Fibroblast of mammary gland (primary cell): ENCODE measurements at places on chromosomes 7 and 10.
A peak's percentile ranks its signal among the peaks of the same experiment; 100 is the strongest.

DNA sequence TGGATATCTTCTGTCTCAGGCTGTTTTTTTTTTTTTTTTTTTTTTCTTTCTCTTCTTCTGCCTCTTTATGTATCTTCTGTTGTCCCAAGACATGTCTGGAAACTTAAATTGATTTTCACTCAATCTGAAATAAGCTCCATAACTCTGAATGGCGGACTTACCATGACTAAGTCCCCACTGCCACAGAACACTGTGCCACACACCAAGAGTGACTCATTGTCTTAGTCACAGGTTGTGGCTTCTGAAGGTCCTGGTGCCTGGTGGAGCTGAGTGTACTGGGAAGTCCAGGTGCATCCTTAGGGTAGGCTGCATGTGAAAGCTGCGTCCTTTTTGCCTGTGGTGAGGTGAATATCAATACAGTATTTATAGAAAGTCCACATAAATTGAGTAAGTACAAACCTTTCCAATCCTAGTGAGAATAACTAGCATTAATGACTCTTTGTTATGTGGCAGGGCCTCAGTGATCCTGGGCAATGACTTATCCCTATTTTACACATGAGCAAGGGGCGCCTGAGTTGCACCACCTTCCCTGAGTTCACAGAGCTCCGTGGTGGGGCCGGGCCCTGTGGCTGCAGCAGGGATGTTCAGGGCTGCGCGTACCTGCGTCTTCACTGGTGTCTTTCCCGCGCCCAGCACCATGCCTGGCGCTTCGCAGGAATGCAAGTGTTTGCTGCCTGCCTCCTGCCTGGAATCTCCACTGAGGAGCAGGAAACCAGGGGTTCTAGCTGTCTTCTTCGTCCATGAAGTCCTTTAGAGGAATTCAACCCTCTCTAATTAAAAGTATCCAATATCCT, 4.3 kb downstream of the PFKP start:
- peak; percentile 93 for DNase-seq

GRCh38 chr10:761376-761775, 71.9 kb upstream of the DIP2C start:
- no peak for DNase-seq

DNA sequence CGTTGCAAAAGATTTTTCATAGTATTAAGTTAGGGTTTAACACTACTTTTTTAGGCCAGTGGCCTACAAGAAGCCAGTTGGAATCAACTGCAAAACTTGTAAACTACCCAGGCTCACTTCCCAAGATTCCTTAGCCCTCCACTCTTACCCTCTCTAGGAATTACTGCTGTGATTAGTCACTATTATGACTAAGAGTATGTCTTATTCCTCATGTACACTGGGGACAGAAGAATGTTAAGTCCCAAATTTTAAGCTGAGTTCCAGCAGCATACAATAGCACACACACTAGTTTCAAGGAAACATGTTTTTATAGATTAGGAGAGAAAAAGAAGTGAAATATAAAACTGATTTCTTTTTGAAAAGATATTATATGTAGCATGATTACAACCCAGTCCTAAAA, 42.8 kb downstream of the FBXL13 start:
- peak; percentile 6 for DNase-seq

DNA sequence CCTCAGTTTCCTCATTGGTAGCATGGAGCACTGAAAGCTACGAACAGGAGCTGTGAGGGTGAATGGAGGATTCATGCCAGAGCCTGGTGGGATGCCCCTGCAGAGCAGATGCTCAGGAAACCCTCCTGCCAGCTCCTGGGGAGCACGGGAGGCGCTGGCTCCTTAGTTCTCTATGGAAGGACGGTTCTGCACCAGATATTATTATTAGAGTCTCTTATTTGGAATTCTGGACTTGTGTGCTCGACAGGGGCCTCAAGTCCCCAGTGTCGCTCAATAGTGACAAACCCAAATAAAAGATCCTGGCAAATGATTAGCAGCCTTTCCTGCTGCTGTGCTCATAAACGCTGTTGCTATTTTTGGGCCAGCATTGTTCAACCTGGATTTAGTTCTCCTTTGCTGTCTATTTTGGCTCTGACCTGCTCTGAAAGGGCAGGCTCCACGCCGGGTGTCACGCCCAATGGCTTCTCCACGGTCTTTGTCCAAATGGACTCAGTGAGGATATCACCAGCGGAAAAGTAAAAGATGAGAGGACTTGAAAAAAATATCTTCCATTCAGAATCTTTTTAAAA, 23.0 kb upstream of the KLF6 start:
- no peak for DNase-seq

GRCh38 chr7:13159467-13160184, 472.2 kb downstream of the ARL4A start:
- no peak for DNase-seq

DNA sequence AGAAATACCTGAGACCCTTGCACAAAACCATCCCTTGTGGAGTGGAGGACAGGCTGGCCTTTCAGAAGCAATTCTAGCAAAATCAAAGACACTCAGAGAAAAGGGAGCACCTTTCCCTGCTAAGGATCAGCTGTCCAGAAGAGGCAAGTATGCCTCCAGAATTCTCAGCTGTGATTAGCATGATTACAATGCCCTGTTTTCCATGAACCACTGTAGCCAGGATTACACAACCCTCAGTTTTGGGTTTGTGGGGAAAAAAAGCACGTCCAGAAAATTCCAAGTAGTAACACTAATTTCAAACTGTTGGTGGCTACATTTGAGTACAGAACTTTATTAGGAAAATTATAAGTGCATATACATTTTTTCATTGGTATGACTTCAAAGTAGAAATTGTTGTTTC, 15.0 kb downstream of the CXCL12 start:
- peak; percentile 30 for DNase-seq

DNA sequence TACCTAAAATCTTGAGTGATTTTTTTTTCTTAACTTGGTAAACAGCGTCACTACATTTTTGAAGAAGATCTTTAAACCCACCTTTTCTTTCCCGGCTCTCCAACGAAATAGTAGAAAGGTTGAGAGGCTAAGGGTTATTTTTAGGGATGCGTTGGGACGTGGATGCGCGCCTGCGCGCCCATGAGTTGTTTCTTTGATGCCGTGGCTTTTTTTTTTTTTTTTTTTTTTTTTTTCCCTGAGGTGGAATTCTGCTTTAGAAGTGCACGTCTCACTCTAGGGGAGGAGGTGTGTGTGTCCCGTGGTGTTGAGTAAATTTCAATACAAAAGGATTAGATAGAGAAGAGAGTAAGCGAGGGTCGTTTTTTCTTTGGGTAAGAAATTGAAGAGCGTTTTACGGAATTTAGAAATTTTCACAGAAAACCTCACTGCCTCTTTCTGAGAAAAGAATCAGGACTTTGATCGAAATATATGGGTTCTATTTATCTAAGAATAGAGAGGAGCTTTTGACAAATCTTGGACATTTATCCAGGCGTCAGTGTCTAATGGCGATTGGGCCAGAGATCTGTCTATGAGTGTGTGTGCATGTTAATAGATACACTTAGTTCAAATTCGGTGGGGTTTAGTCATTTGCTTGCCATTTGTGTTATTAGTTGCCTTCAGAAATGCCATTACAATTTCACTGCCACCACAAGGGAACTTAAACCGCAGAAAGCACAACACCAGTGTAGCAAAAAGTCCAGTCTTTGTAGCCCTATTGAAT, 1.2 kb upstream of the SP8 start:
- DNase-seq, result no peak

- DNase-seq, result peak; percentile 22
These were observed 32.4 kb downstream of the CCSER2 start for GRCh38 chr10:84360637-84361365.

DNA sequence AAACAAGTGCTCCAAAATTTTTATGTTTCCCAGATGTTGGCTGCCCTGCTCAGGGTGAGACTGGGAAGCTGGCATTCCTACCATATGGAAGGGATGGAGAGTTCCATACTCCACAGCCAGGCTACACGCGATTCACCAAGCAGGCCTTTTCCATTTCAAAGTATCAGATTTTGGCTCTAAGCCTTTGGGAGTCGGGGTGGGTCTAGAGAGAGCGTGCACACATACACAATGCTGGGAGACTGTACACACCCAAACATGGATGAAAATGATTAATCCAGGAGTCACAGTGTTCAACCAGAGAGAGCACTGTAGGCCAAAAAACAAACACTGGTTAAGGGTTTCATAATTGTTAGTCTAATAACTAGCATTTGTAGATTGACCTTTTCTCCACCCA, 295.0 kb downstream of the BICC1 start:
- DNase-seq, result peak; percentile 93

- DNase-seq, result no peak
These were observed 27.0 kb upstream of the FRAT2 start for GRCh38 chr10:97361537-97361901.

GRCh38 chr7:46321556-46322205, 400.6 kb upstream of the IGFBP3 start:
- peak; percentile 68 for DNase-seq

DNA sequence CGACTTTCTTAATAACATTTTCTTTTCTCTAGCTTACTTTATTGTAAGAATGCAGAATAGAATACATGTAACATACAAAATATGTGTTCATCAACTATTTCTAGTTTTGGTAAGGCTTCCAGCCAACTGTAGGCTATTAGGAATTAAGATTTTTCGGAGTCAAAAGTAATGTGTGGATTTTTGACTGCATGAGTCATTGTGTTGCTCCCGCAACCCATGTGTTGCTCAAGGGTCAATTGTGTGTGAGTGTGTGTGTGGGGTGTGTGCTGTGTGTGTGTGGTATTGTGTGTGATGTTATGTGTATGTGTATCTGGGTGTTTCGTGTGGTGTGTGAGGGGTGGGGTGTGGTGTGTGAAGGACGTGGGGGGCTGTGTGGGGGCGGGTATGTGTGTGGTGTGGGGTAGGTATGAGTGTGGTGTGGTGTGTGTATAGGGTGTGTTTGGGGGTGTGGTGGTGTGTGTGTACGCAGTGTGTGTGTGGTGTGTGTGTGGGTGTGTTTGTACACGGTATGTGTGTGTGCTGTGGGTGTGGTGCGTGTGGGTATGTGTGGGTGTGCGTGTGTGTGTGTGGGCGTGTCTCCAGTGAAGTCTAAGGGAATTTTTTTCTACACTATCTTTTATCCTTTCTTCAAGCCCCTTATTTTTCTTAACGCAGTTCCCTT, 60.5 kb downstream of the RSU1 start:
- peak; percentile 83 for DNase-seq

DNA sequence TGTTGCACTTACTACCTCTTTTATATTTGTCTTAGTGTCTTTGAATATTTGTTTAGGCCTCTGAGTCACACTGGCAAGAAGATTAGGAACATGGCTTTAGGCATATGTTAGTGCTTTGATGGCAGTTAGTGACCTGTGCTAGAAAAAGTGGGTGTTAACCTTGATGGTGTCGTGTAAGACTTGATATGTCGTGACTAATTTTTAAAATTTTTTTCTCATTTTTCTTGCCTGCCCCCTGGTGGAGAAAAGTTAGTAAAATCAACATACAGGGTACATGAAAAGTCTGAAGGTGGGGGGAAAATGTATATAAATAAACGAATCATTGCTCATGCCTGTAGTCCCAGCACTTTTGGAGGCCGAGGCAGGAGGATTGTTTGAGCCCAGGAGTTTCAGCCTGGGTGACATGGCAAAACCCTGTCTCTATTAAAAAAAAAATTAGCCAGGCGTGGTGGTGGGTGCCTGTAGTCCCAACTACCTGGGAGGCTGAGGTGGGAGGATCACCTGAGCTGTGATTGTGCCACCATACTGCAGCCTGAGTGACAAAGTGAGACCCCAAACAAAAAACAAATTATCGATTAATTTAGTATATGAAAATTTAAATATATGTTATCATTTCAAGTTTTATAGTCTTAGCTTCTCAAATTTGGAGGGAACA, 44.6 kb downstream of the TAX1BP1 start:
- DNase-seq, result peak; percentile 78

DNA sequence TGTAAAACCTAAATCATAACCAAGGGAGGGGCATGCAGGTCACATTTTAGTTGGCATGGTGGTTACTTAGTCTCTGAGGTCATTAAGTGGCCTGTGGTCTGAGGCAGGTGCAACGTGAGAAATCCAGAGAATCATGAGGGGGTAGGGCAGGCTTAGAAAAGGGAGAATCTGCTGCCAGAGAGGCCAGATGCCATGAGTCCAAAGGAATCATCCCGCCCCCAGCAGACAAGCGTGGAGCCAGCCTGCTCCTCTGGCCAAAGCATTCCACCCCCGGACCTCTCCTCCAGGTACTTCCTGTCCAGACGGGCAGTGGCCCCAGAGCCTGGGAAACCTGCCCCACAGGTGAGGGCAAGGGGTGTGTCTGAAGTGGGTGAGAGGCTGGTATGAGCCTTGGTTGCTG, 196.4 kb upstream of the ZNF32 start:
- peak; percentile 40 for DNase-seq

DNA sequence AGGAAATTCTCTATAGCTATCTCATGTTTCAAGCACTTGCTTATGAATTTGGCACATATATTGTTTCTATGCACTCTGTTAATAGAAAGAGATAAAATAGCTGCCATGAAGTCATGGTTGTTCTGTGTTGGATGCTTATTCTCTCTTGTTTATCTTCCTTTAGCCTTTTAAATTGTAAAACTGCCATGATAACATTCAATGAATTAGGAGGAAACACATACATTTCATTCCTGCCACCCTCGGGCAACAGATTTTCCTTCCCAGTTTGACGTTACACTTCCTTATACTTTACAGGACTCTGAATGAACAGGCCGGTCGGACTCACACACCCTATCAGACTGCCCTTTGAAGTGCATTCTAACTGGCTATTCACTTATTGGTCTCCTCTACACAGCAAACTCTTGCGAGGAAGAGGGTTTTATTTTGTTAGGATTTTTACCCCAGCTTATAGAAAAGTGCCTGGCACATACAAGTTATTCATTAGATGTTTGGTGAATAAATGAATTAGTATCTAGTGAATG, 65.7 kb upstream of the FERD3L start:
- no peak for DNase-seq

GRCh38 chr10:78420946-78421735, 387.5 kb downstream of the RPS24 start:
- no peak for DNase-seq

DNA sequence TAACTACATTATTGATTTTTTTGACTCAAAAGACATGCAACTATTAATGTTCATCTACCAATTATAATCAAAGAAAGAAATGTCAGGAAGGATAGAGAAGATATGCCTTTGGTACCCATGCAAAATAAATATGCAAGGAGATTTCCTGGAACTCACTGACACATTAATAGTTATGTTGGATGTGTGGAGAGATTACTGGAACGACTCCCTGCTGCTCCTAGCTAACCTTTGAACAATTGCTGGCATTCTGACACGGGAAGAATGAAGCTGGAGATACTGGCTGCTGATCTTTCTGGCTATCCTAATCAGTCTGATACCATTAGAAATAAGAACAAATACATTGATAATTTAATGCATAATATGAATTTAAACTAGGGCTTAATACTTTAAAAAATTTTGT, 507.9 kb upstream of the NRG3 start:
- no peak for DNase-seq

DNA sequence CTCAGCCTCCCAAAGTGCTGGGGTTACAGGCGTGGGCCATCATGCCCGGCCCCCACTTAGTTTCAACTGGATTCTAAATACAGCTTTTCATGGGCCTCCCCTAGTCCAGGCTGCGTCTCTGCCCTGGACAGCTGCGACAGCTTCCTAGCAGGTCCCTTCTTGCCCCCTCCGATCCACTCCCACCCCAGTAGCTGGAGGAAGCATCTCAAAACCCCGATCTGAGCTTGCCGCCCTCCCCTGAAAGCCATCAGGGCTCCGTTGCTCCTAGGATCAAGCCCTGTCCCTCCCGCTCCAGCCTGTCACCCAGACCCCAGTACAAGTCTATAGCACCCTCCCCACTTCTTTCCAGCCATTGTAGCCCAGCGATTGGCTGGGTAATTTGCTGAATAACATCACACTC, 64.5 kb downstream of the VWA2 start:
- no peak for DNase-seq

GRCh38 chr10:86872757-86873156, 84.7 kb downstream of the MMRN2 start:
- peak; percentile 19 for DNase-seq
